ENCODE measurements at places on chromosomes 6 and 20.

- peak; percentile 23 for DNase-seq
Observed at GRCh38 chr6:158026054-158026900, 44.6 kb downstream of the SYNJ2 start.

- no peak for DNase-seq
Observed at GRCh38 chr6:52649536-52650160, 21.3 kb upstream of the TMEM14A start.

DNA sequence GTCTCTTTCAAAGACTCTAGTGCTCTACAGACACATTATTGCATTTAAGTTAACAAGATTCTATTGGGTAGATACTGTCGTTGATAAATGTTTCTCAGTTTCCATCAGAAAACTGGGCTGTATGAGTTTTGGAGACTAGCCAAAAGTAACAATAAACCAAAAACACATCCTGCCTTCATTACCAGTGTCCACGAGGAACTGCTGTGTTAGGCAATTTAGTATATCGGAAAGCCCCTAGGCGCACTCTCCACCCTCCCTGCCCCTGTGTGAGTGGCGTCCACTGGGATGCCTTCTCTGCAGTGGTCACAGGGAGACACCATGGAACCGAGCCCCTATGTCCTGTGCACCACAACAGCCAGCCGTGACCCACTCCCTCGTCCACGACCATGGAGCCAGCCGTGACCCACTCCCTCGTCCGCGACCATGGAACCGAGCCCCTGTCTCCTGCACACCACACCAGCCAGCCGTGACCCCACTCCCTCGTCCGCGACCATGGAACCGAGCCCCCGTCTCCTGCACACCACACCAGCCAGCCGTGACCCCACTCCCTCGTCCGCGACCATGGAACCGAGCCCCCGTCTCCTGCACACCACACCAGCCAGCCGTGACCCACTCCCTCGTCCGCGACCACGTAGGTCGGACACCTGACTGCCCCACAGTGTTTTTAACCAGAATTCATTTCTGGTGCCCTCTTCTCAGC lies 35.3 kb downstream of the DLL1 start:
- no peak for DNase-seq

- DNase-seq, result no peak
Observed at GRCh38 chr20:5886788-5887187, 63.5 kb downstream of the TRMT6 start.

DNA sequence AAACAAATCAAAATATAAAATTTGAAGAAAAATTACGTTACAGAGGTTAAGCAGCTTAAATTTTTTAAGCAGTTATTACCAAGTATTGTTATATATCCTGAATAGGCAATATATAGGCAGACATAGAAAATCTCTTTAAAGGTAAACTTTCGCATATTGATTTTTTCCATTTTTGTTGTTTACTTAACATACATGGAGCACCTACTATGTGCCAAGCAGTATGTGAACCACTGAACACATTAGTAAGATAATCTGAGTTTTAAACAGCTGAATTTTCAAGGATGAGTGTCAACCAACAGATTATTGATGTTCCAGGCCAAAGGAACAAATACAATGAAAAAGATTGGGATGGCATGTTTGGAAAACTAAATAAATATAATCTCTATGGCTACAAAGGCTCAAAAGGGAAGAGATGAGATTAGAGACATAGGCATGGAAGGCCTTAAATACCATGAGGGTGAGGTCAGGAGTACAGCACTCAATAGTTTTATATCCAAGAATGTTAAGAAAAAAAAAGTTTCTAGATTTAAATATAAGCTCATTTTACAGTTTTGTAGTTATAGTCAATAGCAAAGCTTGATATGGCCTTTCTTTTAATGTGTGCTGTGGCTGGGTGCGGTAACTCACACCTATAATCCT lies 277.5 kb downstream of the PTPRK start:
- DNase-seq, result no peak

DNA sequence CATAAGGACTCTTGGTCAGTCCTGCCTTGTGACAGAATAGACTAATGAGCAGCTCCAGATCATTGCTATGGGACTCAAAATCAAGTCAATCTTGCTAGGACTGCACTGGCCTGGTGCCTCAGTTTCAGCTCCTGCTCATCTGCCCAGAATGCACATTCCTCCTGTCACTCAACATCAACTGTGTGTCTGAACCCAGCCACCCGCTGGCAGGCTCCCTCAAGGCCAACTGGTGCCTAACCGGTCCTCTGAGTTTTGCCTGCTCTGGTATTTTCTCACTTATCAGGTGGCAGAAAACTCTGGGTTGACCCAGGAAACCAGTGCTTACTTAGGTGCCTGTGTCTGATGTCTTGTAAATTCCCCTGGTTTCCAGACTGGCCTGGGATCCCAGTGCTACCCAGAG lies 297.7 kb downstream of the DHX35 start:
- DNase-seq, result no peak

GRCh38 chr6:155036907-155037306 lies 41.8 kb downstream of the TIAM2 start:
- DNase-seq, result no peak

- no peak for DNase-seq
Observed at GRCh38 chr6:119308991-119309657, 40.4 kb downstream of the MAN1A1 start.

DNA sequence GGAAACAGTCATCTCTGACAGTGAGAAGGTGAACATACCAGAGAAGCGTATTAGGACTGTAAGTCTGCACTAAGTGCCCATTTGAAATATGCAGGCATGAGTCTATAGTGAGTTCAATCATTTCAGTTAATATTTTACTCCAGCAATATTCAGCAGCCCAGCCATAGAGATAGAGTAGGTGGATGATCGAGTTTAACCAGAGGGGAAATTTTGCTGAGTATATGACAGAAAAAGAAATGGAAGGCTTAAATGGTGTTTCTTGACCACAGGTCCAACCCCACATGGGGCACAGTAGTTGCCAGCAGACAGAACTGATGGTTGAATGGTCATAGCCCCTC lies 39.8 kb downstream of the KIF6 start:
- no peak for DNase-seq

DNA sequence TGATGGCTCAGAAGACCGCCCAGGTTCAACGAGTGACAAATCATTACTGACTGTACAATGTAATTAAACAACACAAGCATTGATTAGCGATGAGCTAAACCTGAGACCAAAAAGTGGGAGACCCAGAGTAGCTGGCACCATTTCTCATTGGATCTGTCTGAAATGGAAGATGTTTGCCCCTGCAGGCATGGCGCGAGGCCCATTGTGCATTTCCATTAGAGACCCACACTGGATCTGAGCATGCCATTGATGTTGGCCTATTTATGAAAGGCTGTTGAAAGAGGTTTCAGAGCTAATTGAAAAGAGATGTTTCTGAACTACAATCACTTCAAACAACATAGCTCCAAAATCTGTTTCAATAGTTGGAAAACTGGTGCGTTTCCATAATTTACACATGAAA lies 196.7 kb downstream of the TFAP2B start:
- DNase-seq, result no peak

GRCh38 chr20:38874460-38875174 lies 51.6 kb upstream of the FAM83D start:
- no peak for DNase-seq

DNA sequence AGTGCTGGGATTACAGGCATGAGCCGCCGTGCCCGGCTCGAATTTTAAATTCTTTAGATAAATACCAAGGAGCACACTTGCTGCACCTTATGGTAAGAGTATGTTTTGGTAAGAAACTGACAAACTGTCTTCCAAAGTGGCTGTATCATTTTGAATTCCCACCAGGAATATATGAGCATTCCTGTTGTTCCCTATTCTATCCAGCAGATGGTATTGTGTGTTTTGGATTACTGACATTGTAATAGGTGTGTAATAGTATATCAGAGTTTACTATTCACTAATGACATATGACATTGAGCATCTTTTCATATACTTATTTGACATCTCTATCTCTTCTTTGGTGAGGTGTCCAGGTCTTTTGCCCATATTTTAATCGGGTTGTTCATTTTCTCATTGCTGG lies 40.5 kb downstream of the TGM6 start:
- DNase-seq, result peak; percentile 16

GRCh38 chr20:24422091-24422760 lies 47.2 kb upstream of the SYNDIG1 start:
- DNase-seq, result no peak

GRCh38 chr6:51350308-51350904 lies 531.7 kb downstream of the TFAP2B start:
- DNase-seq, result no peak

GRCh38 chr6:50713977-50714486 lies 706 bp downstream of the TFAP2D start:
- DNase-seq, result no peak

DNA sequence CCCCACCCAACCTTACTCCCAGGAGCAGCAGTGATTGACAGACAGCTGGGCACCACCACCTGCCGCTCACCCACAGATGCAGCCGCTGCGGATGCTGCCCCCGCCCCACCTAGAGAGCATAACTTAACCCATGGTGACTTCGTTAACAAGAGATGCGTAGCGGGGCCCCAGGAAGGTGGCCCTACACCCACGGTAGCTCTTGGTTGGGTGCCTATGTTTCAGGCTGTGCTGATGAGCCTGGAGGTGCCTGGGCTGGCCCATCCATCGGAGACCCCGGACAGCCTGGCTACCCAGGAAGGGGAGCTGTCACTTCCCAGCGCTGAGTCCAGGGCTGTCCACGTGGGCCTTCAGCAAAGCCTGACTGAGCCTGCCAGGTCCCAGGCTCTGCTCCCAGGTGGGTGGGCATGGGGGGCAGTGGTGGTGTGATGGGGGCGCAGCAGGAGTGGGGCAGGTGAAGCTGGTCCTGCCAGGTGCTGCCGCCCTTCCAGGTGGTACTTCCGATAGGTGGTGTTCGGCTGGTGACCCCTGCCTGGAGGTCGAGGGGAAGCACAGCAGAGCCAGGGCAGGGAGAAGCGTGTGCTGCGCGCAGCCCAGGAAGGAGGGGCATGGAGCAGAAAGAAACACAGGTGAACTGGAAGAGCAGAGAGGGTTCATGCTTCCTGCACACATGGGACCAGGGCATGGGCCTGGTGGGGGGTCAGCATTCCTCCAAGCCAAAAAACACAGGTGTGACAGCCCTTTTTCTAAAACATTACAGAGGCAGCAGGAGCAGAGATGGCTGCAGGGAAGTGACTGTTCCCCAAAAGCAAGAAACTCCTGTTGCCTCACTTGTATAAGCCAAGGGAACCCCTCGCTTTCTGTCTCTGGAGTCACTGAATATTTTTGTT lies 56.9 kb downstream of the SYNJ2 start:
- no peak for DNase-seq

- peak; percentile 21 for DNase-seq
Observed at GRCh38 chr6:83221889-83222479, 28.8 kb downstream of the RWDD2A start.

GRCh38 chr6:91447530-91448254 lies 860.8 kb upstream of the MAP3K7 start:
- DNase-seq, result no peak

GRCh38 chr20:22559711-22560318 lies 24.6 kb downstream of the FOXA2 start:
- no peak for DNase-seq

- no peak for DNase-seq
Observed at GRCh38 chr6:5513408-5513807, 252.1 kb downstream of the FARS2 start.

DNA sequence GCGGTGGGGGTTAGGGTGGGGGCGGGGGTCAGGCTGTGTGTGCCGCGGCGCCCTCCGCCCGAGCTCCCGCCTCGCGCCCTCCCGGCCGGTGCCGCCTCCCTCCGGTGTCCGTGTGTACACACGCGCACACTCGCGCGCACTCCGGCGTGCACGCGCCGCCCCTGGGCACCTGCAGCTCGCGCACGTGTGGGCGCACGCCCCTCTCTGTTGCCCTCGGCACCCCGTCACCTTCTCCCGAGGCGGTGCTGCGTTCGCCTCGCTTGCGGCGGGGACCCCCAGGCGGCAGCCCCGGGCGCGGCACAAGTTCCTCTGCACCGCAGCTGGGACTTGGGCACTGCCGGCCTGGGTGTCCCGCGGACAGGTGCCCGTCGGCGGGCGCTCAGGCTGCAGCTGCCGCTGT lies 525 bp downstream of the MACROD2 start:
- no peak for DNase-seq

- DNase-seq, result no peak
Observed at GRCh38 chr6:89669002-89669401, 30.5 kb upstream of the LYRM2 start.

DNA sequence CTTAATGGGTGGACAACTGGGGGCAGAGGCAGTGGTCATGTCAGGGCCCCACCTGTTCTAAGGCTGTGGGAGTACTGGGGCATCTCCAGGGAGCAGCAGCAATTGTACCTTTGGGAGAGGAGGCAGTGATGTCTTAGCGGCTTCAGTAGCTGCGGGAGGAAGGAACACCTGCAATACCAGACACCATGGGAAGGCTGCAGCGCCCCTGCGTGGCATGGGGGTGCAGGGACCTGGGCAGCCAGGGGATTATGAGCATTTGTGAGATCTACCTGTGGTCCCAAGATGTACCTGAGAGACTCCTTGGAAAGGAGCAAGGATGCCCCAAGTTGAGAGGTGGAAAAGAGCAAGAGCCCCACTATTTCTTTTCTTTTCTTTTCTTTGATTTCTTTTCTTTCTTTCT lies 112.1 kb upstream of the GPR6 start:
- DNase-seq, result no peak

GRCh38 chr6:156848533-156848932 lies 71.4 kb downstream of the ARID1B start:
- DNase-seq, result peak; percentile 55

DNA sequence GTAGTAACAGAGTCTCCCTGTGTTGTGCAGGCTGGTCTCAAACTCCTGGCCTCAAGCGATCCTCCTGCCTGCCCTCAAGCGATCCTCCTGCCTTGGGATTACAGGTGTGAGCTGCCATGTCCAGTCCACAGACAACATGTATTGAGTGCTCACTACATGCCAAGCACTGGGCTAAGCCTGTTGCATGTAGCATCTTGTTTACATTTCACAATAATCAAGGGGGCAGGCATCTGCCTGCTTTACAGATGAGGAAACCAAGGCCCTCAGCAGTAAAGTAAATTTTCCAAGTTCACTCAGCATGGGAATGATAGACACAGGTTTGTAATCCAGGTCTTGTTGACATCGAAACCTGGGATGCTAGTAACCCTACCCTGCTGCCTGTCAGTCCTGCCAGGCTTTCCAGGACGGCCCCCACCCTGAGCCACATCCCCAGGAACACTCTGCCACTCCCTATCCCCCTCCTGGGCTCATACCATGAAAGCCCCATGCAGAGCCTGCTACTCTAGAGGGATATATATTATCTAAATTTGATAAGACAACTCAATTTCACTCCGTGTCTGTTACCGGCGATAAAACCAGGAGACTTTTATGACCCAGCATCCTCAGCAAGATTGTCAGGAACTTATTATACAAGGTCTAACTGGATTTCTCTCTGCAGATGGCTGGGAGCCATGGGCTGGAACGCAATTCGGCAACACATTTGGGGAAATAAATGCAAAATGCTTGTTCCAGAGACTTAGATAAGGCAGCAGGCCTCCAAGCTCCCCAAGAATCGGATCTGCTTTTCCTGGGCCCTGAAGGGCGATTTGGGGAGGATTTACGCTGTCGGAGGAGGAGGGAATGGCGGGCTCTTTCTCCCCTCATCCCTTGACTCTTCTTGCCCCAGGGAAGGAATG lies 30.4 kb downstream of the CD40 start:
- DNase-seq, result no peak

- no peak for DNase-seq
Observed at GRCh38 chr20:19935842-19936241, 81.3 kb upstream of the NAA20 start.

Measured in NCI-H1694 (cell line).